ENCODE measurements at places on chromosomes 3 and 15.

- DNase-seq, result no peak
Measured at GRCh38 chr15:57545995-57546394, 45.7 kb upstream of the MYZAP start.

- DNase-seq, result no peak
Measured at GRCh38 chr3:68935778-68936177, 3.4 kb upstream of the TAFA4 start.

DNA sequence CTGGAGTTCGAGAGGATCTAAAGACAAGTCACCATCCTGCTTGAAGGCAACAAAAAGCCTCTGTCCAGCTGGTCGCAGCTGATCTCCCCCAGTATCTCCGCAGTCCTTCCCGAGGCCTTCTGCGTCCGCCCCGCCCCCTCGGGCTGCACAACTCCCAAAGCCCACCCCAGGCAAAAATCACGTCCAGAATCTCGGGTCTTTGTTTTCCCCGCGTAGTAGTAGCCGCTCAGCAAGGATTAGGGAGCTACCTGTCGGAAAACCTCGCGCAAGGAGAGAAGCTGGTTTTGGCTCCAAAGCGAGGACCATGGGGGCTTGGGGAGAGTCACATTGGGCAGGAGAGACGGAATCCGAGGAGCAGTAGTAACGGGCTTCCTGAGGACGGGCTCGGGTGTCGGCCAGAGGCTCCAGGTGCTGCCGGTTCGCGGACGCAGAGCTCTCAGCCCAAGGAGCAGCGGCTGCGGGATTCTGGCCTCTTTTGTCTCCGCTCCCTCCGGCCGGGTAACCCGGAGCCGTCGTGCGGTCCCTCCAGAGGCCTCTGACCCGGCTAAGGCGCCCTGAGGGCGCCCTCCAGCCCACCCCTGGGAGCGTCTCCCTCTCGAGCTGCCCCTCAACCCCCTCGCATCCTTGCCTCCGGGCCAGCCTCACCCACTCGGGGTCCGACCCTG lies 401 bp downstream of the ZSCAN29 start:
- DNase-seq, result no peak

GRCh38 chr3:102174312-102174712 lies 260.5 kb upstream of the ZPLD1 start:
- peak; percentile 76 for DNase-seq

DNA sequence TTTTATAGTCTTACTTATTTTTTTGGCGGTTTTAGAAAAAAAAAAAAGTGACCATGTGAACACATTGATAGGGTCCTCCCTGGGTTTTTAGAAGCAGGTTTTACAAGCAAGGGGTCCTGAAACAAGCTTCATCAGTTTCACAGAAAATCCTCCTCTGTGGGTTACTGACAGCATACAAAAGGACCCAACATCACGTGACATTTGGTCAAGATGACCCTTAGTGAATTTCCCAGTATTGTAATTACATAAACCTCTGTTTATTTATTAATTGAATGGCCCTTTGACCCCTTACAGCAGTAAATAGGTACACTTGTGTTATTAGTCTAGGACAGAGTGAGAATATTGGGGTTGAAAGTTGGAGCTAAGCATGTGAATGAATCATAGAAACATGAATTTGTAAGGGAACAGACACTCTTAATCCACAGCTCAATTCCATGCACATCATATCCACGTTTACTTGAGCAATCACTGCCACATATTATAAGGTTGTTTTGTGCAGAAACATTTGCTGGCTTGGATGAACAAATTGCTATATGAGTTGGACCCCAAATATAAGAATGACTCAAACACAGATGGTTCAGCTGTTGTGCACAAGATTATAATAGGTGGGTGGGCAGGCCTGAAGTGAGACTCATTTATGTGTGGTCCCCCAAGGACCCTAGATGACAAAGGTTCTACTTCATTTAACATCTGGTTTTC lies 137.5 kb downstream of the ZNF385D start:
- DNase-seq, result no peak

DNA sequence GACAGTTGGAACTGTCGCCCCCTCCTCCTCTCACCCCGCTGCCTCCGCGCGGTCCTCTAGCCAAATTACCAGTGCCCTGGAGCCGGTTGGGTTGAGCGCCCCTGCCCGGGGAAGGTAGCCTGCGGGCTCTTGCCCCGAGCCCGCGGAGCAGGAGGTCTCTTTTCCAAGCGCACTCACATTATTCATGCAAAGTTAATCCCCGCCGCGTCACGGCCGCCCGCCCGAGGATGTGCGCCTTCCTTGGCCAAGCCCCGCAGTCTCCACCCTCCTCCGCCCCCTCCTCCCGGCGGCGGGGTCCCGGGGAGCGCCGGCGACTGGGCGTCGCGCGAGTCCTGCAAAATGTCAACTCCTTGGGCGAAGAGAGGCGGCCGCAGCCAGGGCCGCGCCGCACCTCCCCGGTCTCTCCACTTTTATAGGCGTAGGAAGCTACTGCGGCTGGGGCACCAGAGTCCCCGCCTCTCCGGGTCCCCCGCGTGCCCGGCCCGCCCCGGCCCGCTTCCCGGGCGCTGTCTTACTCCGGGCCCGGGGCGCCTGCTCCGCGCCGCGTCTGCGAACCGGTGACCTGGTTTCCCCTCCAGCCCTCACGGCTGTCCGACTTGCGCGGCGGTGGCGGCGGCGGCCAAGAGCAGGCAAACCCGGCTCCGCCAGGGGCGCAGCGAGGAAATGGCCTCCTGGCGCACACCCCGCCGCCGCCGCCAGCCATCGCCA lies at the start of gene THRB:
THRB (minus strand) TSS at position 233 of the 708 bp plus-strand sequence.
- DNase-seq, result no peak

GRCh38 chr3:10780922-10781321 lies 35.1 kb upstream of the SLC6A11 start:
- DNase-seq, result no peak

GRCh38 chr15:51909584-51909983 lies 62.0 kb downstream of the LEO1 start:
- DNase-seq, result no peak

GRCh38 chr15:49494842-49495241 lies 71.8 kb downstream of the FGF7 start:
- DNase-seq, result no peak

GRCh38 chr3:82587174-82587573 lies 825.7 kb upstream of the GBE1 start:
- DNase-seq, result no peak

DNA sequence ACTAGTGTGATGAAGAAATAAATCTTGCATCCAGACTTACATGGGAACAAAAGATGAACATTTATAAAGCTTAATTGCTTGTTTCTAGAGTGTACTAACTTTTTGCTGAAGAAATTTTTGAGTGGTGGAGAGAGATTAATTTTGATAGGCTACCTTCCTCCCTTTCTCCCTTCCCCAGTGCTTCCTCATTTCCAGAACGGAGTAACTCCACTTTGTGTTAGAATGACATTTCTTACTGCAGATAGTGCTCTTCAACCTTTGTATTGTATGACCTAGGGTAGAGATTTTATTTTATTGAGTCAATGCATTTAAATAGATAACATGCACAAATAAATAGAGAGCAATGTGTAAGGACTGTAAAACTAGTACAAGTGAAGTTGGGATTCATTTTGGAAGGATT lies 1.9 kb downstream of the ATP1B3 start:
- DNase-seq, result no peak

DNA sequence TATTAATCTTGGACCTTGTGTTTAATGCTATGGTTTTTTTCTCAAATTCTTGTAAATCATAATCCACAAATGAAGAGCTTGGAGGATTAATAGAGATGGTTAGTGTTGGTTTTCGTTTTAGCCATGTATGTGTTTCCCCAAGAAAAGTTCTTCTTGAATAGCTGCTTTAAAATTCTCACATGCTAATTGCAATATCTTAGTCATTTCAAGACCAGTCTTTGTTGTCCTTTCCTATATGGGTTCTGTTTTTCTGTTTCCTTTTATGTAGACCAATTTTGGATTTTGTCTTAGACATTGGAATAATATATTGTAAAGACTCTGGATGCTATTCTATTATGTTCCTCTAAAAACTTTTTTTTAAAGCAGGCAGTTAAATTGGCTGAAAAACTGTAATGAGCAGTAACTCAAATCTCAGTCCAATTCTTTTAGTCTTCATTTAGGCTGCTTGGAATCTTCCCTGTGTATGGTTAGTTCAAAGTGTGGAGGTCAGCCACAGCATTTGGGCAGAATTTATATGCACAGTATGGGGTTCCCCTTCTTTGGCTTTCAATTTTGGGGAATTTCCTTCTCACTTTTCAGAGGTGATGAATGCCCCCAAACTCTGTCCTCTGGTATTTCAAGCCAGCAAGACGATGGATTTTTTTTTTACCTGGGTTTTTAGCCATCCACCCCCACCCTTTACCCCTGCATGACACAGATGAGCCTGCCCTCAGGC lies 39.1 kb upstream of the DNAJC13 start:
- no peak for DNase-seq

- peak; percentile 73 for DNase-seq
Measured at GRCh38 chr3:145243875-145244274, 917.1 kb downstream of the PLOD2 start.

GRCh38 chr3:108102420-108103039 lies 11.7 kb upstream of the CD47 start:
- no peak for DNase-seq

DNA sequence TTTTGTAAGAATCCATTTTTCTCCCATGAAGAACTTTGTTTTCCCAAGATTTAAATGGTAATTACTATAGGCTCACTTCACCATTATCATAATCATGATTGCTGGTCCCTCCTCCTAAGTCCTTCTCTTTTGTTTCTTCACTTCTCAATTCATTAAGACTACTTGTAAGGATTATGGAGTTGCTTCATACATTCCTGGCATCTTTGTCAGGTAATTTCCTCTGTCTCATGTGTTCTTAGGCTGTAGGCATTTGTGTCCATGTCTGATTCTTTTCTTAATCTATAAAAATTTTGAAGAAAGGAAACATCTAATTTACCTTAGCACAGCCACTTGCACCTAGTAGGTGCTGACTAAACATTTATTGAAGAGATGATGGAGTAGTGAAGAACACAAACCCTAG lies 79.9 kb upstream of the SATB1 start:
- DNase-seq, result no peak

DNA sequence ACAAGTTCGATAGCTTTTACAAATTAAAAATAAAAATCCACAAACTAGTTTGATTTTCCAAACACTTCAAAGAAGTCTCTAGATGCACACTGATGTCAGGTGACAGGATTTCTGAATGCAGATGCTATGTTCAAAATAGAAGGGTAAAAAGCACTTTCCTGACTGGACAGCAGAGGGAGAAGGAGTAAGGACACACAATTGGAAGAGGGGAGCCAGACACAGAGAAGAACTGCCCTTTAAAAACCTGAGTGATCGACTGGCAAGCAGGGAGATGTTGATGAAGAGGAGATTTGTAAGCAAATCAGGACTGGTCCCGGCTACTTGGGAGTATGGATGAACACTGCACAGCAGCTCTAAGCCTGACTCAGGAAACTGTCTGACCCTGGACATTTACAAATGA lies 612.8 kb downstream of the MAGI1 start:
- no peak for DNase-seq

GRCh38 chr3:58577269-58577821 lies at the start of gene FAM107A:
Gene FAM107A (minus strand): TSS chr3:58577391. CDS start chr3:58569860, 7,531 bp downstream.
- DNase-seq, result no peak

GRCh38 chr3:68483601-68484000 lies 448.7 kb downstream of the TAFA4 start:
- DNase-seq, result no peak

GRCh38 chr3:39933986-39934693 lies 124.7 kb downstream of the MYRIP start:
- DNase-seq, result no peak

GRCh38 chr3:122183893-122184590 lies 574 bp downstream of the CASR start:
- DNase-seq, result no peak

DNA sequence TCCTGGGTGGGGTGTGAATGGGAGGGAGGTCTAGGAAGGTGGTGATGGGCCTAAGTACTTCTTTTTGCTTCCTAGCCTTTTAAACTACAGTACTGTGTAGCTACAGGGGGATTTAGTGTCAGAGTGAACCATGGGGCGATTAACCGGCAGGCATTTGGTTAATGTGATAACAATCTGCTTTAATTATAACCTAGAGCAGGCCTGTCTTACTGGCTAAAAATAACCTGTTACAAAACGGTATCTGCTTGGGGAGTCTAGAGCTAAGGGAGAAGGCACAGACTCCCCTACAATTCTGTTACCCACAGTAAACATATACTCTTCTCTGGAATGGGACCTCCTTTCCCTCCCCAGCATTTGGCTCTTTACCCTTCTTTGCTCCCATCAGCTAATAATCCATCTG lies 85.4 kb downstream of the RBPMS2 start:
- no peak for DNase-seq

- DNase-seq, result no peak
Measured at GRCh38 chr3:11774296-11774877, 72.3 kb downstream of the TAMM41 start.

DNA sequence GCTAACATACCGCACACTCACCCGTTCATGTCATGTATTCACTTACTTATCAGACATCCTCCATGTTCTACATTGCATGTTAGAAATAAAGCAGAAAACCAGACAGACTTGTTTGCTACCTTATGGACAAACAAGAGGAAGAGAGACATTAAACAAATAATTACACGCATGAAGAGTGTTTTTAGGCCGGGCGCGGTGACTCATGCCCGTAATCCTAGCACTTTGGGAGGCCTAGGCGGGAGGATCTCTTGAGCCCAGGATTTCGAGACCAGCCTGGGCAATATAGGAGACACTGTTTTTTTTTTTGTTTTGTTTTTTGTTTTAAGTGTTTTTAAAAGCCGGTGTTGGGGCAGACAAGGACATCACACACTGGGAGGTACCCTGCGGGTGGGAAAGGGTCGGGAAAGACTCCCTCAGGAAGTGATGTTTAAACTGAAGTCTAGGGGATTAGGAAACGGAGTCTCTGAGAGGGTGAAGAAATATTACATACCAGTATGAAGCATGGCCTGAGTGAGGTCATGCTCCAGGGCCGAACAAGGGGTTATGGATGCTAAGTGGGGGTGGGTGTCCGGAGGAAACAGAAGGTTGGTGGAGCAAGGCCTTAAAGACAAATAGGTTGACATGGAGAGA lies 2.1 kb upstream of the USP3 start:
- no peak for DNase-seq

GRCh38 chr15:67130166-67130565 lies 64.8 kb downstream of the SMAD3 start:
- no peak for DNase-seq

DNA sequence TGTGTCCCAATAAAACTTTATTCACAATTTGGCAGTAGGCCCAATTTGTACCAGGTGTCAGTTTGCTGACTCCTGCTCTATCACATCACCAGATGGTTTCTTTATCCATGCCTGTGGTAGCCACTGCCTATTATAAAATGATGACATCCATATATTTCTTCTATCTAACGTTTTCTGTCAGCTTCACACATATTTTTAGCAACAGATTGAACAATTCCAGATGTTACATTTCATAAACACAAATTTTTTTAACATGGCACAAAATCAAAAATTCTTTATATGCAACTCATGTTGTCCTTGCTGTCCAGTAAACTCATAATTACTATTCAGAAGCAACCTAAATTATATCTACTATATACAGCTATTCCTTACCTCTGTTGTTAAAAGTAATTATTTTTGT lies 1371.6 kb downstream of the NSUN3 start:
- no peak for DNase-seq

- no peak for DNase-seq
Measured at GRCh38 chr3:156488767-156489166, 66.2 kb downstream of the SSR3 start.

Data from amniotic stem cell (primary cell).